ENCODE measurements at places on chromosomes 4 and X.

DNA sequence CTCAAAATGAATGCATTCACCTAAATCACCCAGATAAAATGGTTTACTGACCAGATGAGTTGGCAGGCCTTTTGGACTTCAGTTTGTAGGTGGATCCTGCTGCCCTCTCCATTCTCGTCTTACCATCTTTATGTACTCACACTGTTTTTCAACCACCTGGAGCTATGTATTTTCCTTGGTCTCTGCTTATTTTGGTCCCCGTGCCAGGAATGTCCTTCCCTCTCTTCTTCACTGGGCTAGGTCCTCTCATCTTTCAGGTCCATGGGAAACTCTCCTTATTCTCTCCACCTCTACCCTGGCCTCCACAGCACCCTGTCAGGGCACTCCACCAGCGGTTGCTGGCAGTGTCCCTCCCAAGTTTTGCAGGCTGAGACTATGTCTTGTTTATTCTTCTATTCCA, 2.6 kb downstream of the GPRIN3 start:
- no peak for DNase-seq

- DNase-seq = no peak
Observed at GRCh38 chr4:25450491-25450901, 73.4 kb downstream of the ANAPC4 start.

- no peak for DNase-seq
Observed at GRCh38 chr4:107863850-107864371, 39.2 kb downstream of the SGMS2 start.

DNA sequence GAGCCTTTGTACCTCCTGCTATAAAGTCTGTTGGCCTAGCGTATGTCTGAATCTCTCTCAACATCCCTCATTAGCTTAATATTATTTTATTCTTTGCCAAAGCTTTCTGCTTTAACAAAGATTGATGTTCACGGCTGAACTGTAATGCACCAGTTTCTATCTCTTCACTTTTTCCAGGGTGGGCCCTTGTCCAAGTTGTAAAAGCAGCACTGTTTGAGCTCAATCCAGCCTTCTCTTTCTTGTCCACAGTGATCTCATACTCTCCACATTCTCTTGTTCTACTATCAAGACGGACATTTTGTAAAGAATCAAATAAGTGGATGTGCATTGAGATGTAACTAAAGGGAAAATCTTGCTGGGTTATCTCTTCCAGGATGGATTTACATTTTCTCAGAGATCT, 34.4 kb upstream of the RTL3 start:
- DNase-seq = no peak

DNA sequence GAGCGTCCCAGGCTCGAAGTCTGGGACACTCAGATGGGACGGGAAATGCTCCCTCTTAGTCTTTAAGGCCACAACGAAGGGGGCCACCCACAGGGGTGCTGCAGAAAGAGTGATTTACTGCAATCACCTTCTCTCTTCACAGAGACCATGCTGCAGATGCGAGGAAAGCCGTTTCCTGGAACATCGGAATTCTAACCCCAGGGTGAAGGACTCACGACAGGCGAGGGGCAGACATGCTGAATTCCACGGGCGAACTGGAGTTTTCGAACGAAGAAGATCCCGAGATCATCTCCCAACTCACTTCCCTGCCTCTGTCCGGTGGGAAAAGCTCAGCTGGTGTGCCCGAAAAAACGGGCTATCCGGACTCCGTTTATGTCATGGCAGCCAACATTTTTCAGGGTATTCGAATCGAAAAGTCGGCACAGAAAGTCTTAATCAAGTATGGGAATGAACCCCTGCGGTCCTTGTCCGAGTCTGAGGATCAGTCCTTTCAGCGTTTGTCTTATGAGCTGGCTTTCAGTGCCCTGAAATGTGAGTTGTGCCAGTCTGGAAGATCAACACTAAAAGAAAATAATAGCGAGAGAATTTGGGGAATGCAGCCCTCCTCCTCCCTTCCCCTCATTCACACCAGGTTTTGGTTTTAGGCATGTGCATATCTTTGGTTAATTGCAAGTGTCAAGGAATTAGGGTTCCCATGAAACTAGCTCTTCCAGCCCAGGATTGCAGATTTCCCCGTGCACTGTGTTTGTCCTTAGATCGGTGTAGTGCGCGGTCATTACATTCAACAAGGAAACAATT, 905 bp downstream of the NSUN7 start:
- no peak for DNase-seq

DNA sequence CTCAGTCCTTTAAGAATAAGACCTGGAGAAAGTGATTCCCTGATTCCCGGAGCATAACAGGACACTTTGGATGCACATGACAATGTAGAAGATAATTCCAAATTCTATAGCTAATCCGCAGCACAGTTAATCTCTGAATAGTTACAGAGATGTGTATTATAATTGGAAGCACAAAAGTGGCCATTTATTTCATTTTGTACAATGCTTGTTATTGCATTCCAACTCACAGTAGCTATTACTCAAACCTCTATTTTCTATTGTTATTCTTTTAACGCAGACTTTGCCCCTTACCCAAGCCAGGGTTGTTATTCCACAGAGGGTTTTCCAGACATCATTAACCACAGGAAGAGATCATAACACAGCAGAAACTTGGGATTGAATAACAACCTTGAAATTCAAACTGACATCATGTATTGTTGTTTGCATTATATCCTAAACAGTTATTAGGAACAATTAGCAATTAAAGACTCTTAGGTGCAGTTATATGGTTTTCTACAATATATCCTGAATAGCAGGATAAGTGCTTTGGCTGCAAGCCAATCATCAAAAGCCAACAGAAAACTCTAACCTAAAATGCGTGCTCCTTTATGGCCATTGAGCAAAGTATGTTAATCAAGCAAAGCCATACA, 984.0 kb upstream of the TENM3 start:
- no peak for DNase-seq

DNA sequence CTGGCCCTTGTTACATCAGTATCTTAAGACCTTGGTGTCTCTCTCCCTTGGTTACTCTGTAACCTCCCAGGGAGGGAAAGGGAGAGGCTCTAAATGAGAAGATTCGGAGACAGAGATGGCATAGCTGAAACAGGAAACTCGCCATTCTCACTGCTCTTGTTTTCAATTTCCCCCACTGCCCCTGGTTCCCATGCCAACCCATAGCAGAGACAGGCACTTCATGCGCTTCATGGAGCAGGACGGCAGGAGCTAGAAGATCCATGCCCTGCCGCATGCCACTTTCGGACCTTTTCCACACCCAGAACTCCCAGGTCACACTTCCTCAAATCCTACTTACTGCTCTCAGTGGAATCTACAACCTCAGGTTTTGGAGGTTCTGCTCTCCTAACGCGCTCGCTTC, 3.1 kb downstream of the ZMYM3 start:
- DNase-seq = no peak

DNA sequence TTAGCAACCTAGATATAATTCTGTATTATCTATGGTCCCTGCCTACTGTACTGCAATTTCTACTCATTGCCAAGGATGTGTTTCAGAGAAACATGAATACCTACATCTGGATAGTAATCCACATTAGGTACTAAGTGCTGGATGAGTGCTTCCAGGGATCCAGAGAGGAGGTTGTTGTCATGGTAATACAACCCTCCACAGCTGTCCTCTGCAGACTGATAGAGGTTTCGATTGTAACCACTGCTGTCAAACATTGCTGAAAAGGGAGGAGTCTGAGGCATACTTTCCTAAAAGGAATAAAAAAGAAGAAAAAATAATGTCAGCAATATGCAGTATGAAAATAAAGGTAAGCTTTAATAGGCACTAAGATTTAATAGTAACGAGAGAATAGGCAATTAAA, 12.5 kb downstream of the RASGEF1B start:
- no peak for DNase-seq

DNA sequence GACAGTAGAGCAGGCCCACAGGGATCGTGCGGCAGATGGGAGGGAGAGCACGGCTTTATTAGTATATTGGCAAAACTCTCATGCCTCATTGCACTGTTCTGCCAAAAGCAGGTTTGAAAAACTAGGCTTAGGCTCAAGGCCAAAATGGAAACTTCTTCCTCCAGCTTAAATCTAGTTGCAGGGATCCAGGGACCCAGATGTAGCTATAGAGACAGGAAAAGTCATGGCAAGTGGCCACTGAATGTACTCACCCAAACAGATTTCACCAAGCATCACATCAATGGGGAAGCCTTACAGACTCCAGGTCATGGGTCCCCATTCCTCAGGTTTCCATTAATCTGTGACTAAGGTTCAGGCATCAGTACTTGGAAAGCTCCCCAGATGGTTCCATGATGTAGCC, 149.2 kb downstream of the STK32B start:
- no peak for DNase-seq

GRCh38 chr4:81541161-81541945, 69.6 kb upstream of the RASGEF1B start:
- DNase-seq = no peak

DNA sequence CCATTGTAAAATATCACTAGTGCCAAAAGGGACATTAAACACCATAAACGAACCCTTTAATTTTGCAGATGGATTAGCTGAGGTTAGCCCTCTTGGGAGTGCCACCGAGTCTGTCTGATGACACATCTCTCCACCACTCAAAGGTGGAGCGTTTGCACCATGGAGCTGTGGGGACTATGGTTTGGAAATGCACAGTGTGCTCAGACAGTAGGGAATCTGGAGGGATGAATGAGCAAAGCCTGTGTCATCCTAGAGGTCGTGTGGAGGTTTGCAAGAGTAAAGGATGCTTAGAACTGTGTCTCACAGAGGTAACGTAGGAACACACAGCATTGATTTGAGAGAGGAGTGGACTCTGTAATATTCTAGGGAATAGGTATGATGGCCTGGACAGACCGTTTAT, 93.7 kb downstream of the CLNK start:
- no peak for DNase-seq

GRCh38 chr4:88919056-88919455, 137.9 kb downstream of the FAM13A start:
- no peak for DNase-seq

DNA sequence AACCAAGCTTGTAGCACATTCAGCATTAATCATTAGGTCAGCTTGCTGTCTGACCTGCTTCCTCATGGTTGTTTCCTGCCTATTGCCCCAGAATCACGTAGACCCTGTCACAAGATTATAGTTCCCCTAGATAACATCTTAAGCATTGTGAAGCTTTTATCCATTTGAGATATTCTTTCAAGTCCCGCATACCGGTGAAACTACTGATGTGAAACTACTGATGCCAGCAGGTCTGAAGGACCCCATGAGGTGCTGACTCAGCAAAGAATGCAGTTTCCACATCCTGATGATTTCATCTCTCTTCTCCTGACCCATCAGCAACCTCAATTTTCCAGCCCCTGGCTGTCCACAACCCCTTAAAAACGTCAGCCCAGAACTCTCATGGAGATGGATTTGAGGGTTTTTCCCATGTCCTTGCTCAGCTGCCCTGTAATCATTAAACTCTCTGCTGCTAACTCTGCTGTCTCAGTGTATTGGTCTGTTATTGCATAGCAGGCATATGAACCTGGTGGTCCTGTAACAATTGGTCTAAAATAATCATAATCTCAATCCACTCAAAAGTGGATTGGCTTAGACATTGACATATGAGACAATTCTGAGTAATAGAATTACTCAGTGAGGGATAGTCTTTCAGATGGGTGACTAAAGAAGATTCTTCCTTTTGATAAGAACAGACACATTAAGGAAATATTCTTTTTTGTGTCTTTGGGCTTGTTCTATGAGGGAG, 26.3 kb upstream of the UBA6 start:
- DNase-seq = no peak

- no peak for DNase-seq
Observed at GRCh38 chrX:68915778-68916177, 87.0 kb downstream of the EFNB1 start.

DNA sequence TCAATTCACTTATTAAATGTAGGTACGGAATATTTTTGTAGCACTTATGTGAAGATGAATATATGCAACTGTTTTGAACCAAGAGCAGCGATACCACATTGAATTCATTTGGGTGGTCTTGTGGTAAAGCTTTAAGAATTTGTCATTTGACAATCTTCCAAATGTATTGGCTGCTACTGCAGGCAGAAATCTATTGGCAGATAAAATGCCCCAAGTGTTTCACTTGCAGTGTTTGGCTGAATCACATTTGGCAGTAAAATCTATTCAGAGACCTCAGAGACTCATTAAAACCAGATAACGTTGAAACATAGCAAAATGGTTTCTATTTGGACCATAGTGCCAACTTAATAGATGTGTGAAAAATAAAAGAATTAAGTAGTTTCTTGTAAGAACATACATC, 303.4 kb downstream of the FGF13 start:
- no peak for DNase-seq

DNA sequence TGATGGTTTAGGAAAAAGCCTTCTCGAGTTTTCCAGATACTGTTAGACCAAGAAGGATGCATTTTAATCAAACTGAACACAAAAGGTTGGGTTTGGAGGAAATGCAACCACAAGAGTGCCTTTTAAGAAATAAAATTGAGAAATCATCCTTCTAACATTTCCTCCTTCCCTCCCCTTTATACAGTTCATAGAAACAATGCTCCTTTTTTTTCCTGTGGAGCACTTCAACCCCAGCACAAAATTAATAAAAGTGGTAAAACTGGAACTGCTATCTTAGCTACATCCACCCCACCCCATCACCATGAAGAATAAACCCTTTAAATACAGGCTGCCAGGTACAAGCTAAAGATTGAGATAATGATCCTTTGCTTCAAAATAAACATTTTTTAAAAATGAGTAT, 211.1 kb downstream of the RELL1 start:
- peak; percentile 64 for DNase-seq
